ENCODE measurements at places on chromosomes 7 and 10. TPM values are rescaled to one million over a fixed set of nuclear protein-coding genes. Genes with fewer than 3 reads are reported as not detected.

Gene ITGA8
- total RNA-seq: 9.4 TPM

Gene CNNM1
- total RNA-seq: 1.5 TPM

DNA sequence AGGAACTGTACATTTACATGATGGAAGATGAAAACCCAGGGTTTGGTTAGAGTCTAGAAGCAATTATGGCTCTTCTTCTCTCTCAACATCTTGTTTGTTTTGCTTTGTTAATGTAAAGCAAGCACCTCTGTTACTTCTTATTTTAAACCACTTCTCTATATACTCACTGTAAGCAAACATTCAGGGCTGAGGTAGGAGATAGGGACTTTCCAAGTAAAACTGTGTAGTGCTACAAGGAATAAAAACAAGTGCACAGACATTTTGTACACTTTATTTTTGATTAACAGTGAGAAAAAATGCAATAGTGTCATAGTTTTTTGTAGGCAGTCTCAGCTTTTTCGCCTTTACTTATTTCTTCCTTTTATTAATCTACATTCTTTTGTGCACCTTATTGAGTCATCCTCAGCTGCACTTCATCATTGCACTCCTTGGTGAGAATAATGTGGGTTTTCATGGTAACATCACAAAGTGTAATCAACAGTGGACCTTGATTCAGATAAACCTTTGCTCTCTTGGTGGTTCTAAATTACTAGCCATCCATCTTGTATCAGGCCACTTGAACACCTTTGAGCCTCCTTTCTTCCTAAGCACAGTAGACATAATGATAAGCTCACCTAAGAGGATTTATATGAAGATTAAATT, 52.9 kb downstream of the ELMO1 start:
- DNase-seq: no peak

DNA sequence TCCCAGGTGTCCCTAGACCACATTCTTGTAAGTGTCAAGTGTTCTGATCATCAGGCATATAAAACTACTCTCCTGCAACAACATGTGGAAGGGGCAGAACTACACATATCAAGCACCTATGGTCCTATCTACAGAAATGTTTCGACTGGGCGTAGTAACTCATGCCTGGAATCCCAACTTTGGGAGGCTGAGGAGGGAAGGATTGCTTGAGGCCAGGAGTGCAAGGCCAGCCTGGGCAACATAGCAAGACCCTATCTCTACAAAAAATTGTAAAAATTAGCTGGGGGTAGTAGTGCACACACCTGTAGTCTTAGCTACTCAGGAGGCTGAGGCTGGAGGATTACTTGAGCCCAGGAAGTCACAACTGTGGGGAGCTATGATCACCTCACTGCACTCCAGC, 244.2 kb downstream of the PARD3 start:
- no peak for DNase-seq

- no peak for DNase-seq
Observed at GRCh38 chr7:43781726-43782607, 23.5 kb downstream of the BLVRA start.

Gene MEIG1
- total RNA-seq: not detected

Gene CPED1
- total RNA-seq: 194 TPM

GRCh38 chr10:106820579-106820978, 343.9 kb downstream of the SORCS1 start:
- DNase-seq: no peak

- no peak for DNase-seq
Observed at GRCh38 chr7:116317907-116318306, 107.6 kb downstream of the TES start.

DNA sequence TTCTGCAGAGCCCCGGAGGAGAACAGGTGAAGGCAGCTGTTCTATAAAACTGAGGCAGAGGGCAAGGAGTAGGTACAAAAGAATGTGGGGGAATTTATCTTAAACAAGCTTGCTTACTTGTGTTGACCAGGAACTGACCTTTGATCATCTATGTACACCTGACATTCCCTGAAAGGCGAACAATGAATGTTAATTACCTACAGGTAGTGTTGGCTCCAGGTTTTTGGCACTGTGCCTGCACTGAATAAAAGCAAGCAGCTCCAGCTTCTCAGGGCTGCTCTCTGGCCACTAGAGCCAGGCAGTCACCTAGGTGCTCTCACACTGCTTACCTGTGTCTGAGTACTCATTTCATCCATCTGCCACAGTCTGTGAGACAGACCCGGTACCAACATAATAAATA, 87.0 kb downstream of the RAPGEF5 start:
- no peak for DNase-seq

DNA sequence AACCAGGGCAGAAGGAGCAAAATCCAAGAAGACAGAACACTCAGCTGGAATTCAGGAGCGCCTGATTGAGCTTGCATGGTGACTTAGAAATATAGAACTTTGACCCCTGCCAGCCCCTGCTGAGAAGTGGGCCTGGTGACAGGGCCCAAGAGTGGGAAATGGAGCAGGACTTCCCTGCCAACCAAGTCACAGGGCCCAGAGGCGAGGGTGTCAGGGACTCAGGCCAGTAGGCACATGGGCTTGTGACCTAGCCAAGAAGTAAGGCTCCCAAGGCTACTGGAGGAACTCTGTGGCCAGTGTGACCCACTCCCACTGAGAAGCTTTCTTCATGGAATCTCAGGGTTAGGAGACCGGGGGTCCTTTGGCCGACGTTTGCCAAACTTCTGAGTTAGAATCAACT, 31.9 kb downstream of the LRRC20 start:
- DNase-seq: no peak

Gene ST8SIA6
- not detected for total RNA-seq

GRCh38 chr10:32205670-32206069, 141.3 kb downstream of the EPC1 start:
- no peak for DNase-seq

DNA sequence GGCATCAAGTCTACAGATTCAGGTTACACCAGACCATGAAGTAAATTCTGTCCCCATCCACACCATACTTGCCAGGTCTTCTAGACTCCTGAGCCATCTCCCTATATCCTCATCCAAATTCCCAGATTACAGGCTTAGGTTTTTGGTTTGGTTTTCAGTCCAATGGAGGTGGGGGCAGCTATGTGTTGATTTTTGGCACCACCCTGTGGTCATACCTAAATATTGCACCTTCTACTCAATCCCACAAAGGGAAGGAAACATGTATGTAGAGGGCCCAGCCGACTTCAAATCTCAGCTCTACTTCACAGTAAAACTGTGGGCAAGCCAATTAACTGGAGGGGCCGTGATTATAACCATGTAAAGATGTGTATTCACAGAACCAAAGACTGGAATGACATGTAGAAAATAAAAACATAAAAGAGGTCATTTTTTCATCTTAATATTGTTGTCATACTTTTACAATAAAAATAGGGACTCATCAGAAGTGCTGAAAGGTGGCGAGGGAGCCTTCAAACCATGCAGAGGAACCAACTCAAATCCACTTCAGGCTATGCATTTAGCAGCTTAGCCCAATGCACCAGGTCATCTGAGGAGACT, 19.8 kb downstream of the ERCC6 start:
- no peak for DNase-seq

GRCh38 chr7:12389089-12389700, 14.5 kb downstream of the VWDE start:
- DNase-seq: no peak

Measured in uterus (tissue), 4 donors.